ENCODE measurements at places on chromosomes 5 and 9. TPM values are rescaled to one million over a fixed set of nuclear protein-coding genes. Genes with fewer than 3 reads are reported as not detected.
A peak's percentile ranks its signal among the peaks of the same experiment; 100 is the strongest.

- DNase-seq: peak; percentile 32
Observed at GRCh38 chr5:132056610-132057497, 3.6 kb upstream of the IL3 start.

DNA sequence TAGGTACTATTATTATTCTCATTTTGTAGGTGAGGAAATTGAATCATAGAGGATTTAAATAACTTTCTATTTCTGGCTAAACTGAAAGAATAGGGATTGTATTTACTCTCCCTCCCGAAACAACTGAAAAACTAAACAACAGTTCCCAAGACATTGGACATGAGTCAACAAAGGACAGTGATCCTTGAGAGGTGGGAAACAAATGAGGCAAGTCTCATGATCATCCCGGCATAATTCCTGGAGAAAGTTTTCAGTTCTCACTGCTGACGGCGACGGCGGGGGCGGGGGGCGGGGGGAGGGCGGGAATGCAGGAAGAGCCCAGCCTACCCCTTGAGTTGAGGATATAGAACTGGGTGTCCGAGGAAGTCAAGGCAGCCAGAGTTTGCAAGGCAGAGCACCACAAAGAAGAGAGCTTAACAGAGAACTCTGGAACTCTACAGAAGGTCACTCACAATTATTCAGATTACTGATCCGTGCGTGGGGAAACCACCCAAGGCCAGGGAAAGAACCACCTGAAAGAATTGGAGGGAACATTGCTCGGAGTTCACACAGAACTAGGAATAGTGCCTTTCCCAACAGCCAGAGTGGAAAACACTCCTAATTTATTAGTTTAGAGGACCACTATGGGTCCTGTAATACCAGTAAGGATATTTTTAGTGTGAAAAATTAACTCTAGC is 27.4 kb upstream of the WHRN start:
- no peak for DNase-seq

The MARCOL gene
- not detected for total RNA-seq

The DDX46 gene
- 12.2 TPM for total RNA-seq

GRCh38 chr5:24487368-24488229 is 157.2 kb downstream of the CDH10 start:
- DNase-seq: no peak

GRCh38 chr5:87210743-87211142 is 56.9 kb upstream of the RASA1 start:
- no peak for DNase-seq

The CDH6 gene
- 2.2 TPM for total RNA-seq

The PRDM12 gene
- total RNA-seq: not detected

The CXXC5 gene
- 57.9 TPM for total RNA-seq

The SLC36A3 gene
- not detected for total RNA-seq

The HTR4 gene
- 4.3 TPM for total RNA-seq

- DNase-seq: no peak
Observed at GRCh38 chr9:89042984-89043383, 51.7 kb downstream of the S1PR3 start.

DNA sequence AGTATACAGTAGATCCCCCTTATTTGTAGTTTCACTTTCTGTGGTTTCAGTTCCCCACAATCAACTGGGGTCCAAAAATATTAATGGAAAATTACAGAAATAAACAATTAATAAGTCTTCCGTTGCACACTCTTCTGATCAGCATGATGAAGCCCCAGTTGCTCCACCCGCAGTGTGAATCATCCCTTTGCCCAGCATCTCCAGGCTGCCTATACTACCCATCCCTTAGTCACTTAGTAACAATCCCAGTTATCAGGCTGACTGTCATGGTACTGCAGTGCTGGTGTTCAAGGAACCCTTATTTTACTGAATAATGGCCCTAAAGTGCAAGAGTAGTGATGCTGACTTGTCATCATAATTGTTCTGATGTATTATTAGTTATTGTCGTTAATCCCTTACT is 28.9 kb downstream of the SHC3 start:
- DNase-seq: no peak

- DNase-seq: no peak
Observed at GRCh38 chr5:54206580-54207229, 103.7 kb downstream of the ARL15 start.

The TMC1 gene
- not detected for total RNA-seq

DNA sequence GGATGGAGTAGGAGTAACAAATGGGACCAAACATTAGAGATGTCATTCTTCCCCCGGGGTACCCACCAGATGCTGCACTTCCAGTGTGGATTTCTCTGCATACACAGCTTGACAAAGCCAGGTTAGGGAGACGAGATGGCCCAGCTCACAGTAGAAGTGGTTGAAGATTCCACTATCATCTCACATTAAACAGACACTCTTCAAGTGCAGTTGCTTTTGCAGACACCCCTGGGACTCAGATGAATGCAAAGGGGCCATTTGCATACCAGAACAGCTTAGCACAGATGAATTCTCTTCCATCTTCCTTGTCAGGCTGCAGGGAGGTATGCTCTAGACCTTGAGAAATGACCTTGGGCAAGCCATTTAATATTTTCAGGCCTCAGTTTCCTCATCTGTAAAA is 12.6 kb upstream of the C5orf58 start:
- DNase-seq: no peak

The GPR150 gene
- total RNA-seq: not detected

- no peak for DNase-seq
Observed at GRCh38 chr5:442335-443238, at the start of gene EXOC3. Gene EXOC3 (plus strand): TSS chr5:443176. CDS start chr5:446206, 3,030 bp downstream.

DNA sequence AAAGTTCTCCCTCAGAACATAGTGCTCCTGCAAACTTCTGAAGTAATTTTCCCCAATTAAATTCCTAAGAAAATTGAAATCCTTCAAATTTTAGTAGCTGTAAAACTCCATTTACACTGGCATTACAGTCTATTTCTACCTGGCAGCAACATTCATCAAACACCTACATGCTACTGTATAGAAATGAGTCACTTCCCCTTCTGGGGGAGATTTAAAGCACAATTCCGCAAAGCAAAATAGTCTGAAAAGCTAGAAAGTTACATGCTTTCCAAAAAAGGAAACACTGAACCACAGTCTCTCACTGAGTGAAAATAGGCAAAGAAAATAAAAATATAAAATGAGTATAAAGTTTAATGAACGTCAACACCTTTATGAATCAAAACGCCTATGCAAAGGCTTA is 43.3 kb downstream of the MCTP1 start:
- DNase-seq: no peak

GRCh38 chr9:93286252-93287188 is 102.6 kb downstream of the WNK2 start:
- no peak for DNase-seq
